HepG2 (cell line): ENCODE measurements at places on chromosomes 1 and 21. TPM values are rescaled to one million over a fixed set of nuclear protein-coding genes. Genes with fewer than 3 reads are reported as not detected.

Gene MYOG
- not detected in 2 replicates for total RNA-seq

Gene FLG
- not detected in 2 replicates for total RNA-seq

Gene SLC16A4
- total RNA-seq = 0.60 and 1.1 TPM in 2 replicates

Gene PADI6
- total RNA-seq = not detected in 2 replicates

DNA sequence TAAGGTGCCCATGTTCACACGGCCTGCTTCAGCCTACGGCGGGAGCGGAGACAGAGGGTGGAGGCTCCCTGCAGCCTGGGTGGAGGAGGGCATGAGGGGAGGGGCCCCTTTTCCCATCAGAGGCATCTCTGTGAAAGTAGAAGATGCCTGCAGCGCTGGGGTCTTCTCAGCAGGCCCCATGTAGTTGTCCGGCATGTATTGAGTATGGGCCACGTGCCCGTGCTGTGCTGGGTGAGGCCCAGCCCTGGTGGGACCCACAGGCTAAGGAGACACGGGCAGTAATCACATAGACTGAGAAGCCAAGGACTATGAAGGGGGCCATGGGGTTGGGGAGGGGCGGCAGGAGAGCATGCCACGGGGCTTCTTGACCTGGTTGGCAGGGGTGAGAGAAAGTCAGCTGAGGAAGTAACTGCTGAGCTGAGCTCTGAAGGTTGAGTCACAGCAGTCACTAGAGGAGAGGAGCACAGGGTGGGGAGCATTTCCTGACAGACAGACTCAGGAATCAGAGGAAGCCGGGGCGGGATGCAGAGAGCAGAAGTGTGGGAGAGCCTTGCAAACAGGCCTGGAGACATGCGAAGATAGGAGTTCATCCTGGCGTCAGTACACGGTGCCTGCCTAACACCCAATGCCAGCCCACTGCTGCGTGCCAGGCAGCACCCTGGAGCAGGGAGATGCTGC is 21.6 kb downstream of the PSEN2 start:
- no peak for DNase-seq

DNA sequence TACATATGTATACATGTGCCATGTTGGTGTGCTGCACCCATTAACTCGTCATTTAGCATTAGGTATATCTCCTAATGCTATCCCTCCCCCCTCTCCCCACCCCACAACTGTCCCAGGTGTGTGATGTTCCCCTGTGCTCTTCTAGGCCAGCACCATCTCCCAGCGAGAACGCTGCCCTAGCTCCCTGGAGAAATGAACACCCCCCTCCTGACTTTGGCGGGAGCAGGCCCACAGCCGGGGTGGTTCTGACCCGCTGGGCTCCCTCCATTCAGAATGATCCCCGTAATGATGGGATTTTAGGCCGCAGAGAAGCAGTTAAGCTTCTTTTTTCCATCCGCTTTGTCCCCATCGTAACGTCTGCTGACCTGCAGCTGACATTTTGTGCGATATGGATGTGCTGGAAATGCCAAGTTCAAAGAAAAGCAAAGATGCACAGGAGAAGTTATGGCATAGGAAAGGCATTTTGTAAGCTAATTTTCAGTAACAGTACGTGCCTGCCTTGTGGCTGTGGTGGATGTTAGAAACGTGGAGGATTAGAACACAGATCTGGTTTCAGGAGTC is 39.3 kb downstream of the ELK4 start:
- no peak for DNase-seq

DNA sequence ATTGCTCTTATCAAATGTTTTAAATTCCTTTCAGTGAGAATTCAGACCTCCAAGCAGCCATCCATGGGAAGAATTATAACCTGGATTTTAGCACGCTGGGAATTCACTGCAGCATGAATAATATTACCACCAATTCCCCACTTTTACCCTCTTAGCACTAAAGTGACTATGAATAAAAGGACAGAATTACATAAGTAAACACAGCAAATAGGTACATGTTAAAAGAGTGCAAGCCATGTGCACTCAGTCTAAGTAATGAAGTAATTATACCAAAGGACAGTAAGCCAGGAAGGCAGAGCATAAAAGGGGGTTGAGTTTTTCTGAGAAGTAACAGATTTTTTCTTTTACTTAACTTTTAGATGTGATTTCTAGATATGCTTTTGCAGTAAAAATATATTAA is 176.3 kb downstream of the DENND1B start:
- no peak for DNase-seq

DNA sequence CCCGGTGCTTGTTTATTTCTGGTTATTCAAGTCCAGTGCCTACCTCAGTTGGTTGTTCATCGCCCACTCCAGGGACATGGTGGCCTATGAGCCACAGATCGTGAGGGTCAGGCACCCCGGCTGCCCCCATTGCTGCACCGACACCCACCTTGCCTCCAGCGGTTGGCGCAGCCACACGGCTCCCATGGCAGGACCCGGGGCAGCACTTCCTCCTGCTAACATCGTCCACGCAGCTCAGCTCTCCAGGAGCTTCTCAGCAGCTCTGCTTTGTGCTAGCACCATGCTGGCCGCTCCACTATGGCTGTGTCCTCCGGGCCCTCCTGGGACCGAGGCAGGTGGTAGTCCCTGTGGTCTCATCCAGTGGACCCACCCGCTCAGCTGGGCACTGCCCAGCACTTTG is 13.9 kb upstream of the PRKCZ start:
- no peak for DNase-seq

- no peak for DNase-seq
Observed at GRCh38 chr1:229086686-229087085, 184.2 kb upstream of the RAB4A start.
